ENCODE measurements at places on chromosomes 3 and 15. TPM values are rescaled to one million over a fixed set of nuclear protein-coding genes. Genes with fewer than 3 reads are reported as not detected.

- DNase-seq = no peak
Observed at GRCh38 chr3:155326244-155326643, 32.8 kb upstream of the STRIT1 start.

GRCh38 chr15:84671211-84671610 is 13.2 kb upstream of the NMB start:
- DNase-seq = no peak

GRCh38 chr15:95901271-95901670 is 429.2 kb upstream of the NR2F2 start:
- no peak for DNase-seq

Gene CAND2
- total RNA-seq = 0.84 TPM
